Stimulated activated CD4-positive, alpha-beta T cell treated with anti-CD3 and anti-CD28 coated beads, TNF-alpha, amount 100 ng/mL, for 1 hour (primary cell): ENCODE measurements at places on chromosomes 12 and 14.

- no peak for DNase-seq
Observed at GRCh38 chr14:67941456-67942018, 122.0 kb downstream of the RAD51B start.

- no peak for DNase-seq
Observed at GRCh38 chr14:96077983-96078624, 38.9 kb downstream of the C14orf132 start.

DNA sequence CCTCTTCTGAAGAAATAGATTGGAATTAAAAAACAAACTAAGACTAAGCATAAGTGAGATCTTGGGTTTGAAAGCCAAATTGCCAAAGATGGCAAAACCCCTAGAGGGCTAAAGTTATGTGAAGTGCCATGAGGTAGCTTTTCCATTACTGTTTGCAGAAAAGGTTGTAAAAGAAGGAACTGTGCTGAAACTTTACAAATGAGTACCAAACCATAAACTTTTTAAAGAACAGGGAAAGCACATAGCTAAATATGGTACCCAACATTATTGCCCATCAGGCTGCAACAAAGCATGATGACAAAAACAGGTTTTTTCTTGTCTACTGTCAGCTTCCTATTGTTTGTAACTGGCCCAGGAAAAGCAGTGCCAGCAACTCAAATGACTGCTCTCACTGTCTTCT lies 224.2 kb downstream of the RAD51B start:
- no peak for DNase-seq

DNA sequence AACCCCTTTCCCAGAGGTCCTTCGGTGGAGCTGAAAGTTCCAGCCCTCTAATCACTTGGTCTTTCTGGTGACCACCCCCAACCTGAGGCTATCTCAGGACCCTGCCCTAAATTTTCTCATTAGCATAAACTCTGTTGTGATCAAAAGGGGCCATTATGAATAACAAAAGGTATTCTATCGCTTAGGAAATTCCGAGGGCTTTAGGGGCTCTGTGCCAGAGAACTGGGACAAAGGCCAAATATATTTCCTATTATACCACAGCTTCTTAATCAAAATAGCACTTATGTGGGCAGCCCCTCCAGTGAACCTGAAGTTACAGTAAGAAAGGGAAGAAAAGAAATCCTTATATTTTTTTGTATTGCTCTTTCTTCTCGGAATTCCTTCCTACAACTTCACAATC lies 125.3 kb upstream of the NPAS3 start:
- DNase-seq: no peak

DNA sequence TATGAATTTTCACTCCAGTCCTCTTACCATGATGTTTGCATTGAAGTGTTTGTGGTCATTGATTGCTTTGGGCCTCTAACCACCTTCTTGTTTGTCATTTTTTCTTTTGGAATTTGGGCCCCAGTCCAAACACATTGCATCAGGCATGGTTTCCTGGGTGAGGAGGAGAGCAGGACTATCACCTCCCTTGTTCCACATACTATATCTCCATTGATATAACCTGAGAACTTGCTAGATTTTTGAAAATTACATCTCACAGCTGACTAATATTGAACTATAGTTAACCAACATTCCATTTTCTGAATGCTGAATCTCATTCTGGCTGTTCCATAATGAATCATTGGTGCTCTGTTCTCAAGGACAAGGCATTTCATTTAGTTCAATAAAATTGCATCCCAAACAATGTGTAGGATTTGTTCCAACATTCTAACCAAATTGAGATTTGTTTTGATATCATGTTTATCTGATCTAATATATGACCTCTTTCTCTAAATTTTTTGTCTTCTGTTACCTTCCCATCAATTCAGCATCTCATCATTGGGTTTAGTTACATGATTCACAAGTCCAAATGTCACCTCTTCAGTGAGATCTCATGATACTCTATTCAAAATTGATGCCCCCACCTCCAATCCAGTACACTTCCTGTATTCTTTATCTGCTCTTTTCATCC lies 329.0 kb downstream of the ZFP36L1 start:
- no peak for DNase-seq

DNA sequence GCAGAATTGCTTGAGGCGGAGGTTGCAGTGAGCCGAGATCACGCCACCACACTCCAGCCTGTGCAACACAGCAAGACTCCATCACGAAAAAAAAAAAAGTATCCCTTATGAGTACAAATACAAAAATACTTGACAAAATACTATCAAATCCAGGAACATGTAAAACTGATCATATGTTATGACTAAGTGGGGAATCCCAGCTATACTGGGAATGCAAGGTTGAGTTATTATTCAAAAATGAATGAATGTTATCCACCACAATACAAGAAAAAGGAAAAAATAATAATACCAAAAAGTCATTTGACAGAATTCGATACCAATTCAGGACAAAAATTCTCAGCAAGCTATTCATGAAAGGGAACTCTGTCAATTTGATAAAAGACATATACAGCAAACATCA lies 32.6 kb downstream of the MOK start:
- no peak for DNase-seq

GRCh38 chr14:67373347-67373746 lies 13.2 kb downstream of the EIF2S1 start:
- no peak for DNase-seq

GRCh38 chr12:39464976-39465695 lies 22.2 kb upstream of the KIF21A start:
- no peak for DNase-seq

DNA sequence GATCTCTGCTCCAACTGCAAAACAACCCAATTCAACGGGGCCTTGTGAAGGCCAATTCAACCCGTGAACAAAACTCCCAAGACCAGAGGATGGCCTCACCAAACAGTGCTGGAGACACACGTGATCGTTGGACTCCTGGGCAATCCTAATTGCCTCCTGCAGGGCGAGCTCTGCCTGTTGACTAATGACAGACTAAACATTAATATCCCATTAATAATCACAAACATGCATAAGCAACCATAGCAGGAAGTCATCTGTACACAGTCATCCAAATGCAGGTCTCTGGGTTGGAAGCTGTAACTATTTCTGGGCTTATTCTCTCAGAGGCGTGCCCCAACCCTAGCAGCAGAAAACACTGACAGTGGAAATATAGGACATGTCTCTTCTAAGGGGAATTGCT lies 21.0 kb downstream of the ANAPC5 start:
- DNase-seq: no peak

GRCh38 chr12:121061831-121062230 lies 22.8 kb upstream of the OASL start:
- DNase-seq: no peak

GRCh38 chr12:109573914-109574244 lies 285 bp downstream of the MVK start:
- DNase-seq: no peak

DNA sequence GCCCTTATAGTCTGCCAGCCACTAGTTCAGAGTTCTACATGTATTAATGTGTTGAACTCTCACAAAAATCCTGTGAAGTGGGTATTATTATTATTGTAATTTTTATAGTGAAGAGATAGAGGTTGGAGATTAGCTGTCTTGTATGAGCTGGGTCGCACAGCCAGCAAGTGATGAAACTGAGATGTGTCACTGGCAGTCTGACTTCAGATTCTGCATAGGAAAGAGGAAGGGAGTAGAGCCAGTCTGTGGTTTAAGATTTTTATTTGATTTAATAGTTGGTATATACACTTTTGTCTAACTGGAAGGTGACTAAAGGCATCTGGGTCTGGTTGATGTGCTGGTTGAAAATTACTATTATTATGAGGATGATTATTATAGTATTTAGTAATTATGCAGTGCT lies 5.8 kb upstream of the FRS2 start:
- DNase-seq: no peak

DNA sequence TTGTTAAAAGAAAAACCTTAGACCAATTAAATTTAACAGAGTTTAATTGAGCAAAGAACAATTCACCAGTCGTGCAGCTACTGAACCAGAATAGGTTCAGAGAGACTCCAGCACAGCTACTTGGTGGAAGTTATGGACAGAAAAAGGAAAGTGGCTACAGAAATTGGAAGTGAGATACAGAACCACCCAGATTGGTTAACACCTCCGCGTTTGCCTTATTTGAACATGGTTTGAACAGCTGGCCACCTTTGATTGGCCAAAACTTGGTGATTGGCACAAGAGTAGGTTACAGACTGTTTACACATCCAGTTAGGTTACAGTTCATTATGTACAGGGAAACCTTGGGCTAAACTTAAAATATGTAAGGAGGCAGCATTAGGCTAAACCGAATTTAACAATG lies 54.9 kb downstream of the SRGAP1 start:
- DNase-seq: no peak

GRCh38 chr14:75277815-75278421 lies 710 bp upstream of the FOS start:
- no peak for DNase-seq

GRCh38 chr14:77543240-77543551 lies 44.6 kb upstream of the ISM2 start:
- no peak for DNase-seq

DNA sequence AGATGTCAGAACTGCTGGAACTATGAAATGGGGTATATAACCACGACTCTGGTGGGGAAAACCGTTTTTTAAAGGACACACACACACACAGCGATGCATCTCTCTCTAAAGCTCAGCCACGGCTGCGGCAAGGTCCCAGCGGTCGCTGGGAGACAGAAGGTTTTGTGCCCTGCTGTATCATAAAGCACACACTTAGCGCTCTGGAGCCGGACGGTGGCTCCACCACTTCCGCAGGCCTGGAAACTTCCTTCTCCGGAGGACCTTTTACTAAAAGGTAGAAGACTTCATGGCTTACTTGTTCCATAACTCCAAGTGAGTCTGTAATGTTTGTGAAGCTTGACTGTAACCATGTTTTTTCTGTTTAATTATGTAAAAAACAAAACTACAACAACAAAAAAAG lies 349.3 kb downstream of the DIO2 start:
- DNase-seq: no peak

DNA sequence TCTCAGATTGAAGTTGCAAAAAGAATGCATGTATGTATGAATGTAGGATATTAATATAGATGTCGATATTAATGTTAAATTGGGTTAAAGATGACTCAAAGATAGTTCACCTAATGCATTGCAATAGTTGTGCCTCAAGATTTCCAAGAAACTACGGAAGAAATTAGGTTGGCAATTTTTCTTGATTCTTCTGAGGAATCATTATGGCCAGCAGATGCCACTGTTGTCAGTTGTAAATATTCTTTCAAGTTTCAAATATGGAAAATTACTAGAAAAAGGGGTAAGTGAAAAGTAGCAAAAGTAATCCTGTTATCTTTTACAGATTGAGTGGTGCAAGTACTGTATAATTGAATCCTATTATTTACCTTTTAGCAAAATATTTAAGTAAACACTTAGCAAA lies 202.1 kb downstream of the ADAMTS20 start:
- no peak for DNase-seq
